ENCODE measurements at places on chromosomes 5 and 9.

DNA sequence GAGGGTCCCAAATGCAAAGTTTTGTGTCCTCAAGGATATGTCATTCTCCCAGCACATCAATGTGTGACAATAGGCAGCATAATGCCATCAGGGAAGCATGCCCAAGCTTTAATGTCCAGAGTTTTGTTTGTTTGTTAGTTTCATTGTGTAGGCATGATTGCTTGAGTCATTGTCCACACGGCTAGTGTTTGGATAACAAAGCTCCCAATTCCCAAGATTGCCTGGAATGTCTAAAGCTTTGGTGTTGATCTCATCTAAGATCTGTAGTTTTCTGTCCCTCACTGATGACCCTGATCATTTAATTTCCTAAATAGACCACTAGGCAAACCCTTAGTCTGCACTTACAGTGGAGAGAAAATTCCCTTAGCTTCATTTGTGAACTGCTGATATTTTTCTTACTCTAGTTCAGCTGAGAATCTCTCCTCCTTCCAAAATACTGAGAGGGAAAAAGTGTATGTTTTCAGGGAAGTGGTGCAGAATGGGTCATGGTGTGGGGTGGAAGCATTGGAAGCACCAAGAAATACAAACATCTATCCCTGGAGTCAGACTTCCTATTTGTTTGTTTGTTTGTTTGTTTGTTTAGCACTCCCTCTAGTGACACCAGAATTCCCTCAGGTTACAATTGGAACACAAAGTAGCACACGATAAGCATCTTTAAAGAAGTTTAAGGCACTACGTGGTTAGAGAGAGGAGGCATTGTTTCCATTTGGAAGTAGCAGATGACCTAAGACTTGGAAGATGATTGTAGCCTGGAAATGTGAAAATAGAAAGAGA, 127.1 kb downstream of the PRDM6 start:
- DNase-seq = no peak

DNA sequence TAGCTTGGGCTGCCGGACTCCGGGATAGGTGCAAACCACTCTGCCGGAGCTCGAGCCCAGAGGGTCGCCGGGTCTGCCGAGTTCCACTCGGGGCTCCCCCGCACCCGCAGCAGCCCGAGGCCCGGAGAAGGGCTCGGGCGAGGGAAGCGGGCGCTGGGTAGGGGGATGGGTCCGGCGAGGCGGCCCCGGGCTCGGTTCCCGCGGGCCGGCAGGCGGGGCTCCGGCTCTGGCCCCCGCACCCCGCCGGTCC, 507 bp downstream of the RICTOR start:
- DNase-seq = no peak

DNA sequence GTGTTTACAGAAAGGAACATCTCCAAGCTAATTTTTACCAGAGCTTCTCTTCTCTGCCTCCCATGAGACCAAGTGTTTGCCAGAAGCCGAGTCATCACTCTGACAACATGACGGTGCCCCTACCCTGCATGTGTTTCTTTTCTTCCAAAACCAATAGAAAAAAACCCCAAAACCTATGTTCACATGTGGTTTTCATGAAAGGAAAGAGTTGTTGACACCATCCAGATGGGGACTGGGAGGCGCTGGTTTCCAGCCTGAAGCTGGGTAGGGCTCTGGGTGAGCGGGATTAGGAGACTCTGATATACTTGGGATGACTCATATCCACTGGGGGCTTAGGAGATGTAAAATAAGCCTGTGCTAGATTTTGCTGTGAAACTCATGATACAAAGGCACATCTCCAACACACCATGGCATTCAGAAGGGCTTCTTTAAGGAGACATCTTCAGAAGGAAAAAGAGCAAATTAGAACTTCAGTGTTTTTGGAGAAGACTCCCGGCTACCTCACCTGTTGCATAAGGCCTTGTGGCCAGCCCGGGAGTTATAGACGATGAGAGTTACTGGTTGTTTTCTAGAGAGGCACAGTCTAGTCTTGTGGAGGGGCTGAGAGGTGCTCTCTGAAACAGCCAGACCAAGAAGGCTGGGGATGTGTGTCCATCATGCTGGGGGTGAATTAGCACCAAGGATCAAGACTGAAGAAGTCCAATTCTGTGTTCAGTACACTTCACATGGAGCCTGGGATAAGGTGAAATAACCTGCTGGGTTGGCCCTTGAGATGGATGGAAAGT, 108.9 kb upstream of the LHFPL2 start:
- DNase-seq = no peak

DNA sequence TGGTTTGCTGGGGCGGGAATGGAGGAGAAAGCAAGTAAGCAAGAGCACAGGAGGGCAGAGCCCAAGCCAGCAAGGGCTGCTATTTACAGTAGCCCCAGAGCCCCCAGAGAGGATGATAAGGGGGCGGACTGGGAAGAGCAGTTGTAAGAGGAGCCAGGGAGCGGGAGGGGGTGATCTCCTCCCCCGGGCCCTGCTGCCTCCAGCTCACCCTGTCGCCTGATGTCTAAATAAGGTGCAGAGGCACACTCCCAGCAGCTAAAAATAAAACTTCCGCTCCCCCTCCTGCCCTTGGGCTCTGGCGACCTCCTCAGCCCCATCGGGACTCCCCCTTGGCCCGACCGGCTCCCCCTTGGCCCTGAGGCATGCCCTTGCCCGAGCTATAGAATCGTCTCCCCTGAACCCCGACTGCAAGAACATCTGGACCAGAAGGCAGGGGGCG, 14.4 kb upstream of the CCDC69 start:
- no peak for DNase-seq

- DNase-seq = no peak
These were observed 2.7 kb downstream of the FYB1 start for GRCh38 chr5:39216631-39217030.

DNA sequence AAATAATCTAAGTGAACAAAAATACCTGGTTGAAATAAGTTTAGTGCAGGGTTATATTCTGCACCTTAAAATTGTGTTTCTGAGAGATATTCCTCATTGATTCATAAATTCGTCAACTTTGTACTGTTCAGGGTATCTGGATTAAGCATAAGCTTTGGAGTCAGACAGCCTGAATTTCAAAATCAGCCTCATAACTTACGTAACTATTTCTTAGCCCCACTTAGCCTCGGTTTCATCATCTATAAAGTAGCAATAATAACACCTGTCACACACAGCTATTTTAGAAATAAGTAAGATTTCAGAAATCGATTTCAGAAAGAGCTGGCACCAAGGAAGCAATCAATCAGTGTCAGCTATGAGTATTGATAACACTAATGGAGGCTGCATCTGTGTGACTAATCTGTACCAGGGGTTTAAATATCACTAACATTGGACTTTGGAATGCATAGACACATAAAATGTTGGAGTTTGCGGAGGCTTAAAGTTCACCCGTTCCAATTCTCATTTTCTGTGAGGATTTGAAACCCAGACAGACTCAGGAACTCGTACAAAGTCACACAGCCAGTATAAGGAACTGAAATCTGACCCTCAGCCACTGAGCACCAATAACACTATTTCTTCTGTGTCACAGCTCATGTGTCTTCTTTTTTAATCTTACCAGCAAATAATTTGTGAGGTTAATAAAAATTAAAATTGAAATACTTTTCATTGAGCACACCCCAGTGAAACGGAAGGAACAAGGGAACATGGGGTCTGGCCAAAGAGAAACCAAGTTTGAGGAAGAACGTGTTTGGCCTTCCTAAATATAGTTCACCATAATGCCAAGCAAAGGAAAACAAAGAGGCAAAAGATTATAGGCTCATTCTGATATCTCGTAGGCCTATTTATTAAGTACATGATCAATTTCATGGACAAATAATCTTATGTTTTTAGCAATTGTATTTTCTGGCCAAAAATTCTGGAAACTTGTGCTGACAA, 194.4 kb upstream of the PTGER4 start:
- DNase-seq = no peak

- no peak for DNase-seq
These were observed 177.2 kb downstream of the PBX3 start for GRCh38 chr9:125924351-125924750.

GRCh38 chr5:116838011-116838536, 263.5 kb upstream of the SEMA6A start:
- DNase-seq = no peak

GRCh38 chr5:54390539-54391031, 64.9 kb upstream of the HSPB3 start:
- DNase-seq = no peak

DNA sequence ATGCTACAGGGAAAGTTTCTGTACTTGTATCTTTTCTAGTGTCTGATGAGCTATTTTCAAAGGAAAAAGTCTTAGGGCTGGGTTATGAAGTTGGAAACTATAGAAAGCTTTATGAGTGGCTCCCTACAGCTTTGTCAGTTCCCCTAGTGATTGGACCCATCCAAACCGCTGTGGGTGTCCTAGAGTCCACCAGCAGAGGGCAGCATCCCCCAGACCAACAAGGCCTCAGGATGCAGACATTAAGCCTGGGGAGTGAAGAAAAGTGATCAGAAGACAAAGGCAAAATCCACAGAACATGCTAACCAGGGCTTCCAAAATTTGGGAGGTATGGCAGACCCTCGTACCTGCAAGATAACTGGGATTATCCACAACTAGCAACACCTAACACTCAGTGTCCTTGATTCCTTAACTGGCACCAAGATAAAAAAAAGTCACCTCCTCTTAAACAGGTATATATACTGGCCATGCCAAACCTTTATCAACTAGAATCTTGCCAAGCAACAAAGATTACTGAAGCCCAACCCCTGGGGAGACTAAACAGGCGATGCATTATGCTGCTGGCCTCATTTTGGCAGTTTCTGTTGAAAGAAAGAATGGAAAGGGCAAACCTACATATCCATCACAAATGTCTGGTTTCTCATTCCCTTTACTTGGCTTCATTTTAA, 110.4 kb upstream of the NR5A1 start:
- peak; percentile 59 for DNase-seq

DNA sequence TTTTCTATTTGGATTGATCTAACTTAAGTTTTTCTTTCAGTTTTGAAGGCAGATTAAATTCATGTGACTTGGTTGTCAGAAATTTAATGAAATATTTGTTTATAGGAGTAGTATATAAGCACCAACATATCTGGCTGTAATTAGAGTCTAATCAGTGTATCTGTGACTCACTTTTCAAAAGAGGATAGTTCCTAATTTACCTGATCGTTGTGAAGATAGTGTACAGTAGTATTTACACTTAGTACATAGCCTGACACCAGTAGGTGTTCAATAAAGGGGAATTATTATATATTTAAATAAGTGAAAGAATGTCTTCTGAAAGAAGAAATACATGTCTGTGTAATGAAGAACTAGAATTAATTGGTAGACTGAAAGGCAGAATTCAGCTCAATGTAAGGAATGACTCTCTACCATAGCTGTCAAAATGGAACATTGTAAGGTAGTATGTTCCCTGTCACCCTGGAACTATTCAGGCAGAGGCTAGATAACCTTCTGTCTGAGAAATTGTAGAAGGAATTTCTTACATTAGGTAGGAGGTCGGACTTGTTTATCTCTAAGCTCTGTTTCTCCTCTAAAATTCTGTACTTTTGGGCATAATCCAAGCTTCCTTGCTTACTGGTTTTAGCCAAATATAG, 8.6 kb downstream of the TGFBR1 start:
- no peak for DNase-seq

DNA sequence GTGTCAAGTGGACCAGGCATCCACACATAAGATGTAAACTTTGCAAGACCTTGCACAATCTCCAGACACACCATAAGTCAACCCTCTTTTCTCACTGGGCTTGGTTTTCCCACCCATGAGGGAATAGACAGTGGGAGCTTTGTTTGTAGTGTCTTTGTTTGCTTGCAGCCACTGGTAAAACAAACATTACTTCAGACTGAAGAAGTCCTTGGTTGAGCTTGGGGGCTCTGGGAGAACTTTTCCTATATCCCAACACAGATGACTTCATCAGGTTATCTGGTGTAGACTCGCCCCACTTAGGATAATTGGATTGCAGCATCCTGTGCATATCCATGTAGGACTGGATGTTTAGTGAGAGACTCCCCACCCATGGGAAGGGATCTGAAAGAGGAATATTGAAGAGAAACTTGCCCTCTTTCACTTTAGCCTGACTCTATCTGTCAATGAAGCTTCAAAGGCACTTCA, 11.5 kb upstream of the ADGRV1 start:
- DNase-seq = no peak

- no peak for DNase-seq
These were observed 226.6 kb downstream of the SNX18 start for GRCh38 chr5:54743997-54744788.

GRCh38 chr9:22116758-22117157, 107.7 kb upstream of the CDKN2B start:
- DNase-seq = no peak

GRCh38 chr9:69186841-69187611, 12.9 kb downstream of the TJP2 start:
- no peak for DNase-seq

- DNase-seq = no peak
These were observed 124.5 kb upstream of the PRLR start for GRCh38 chr5:35354751-35355150.

GRCh38 chr9:129411501-129412175, 209.3 kb downstream of the C9orf50 start:
- DNase-seq = no peak

DNA sequence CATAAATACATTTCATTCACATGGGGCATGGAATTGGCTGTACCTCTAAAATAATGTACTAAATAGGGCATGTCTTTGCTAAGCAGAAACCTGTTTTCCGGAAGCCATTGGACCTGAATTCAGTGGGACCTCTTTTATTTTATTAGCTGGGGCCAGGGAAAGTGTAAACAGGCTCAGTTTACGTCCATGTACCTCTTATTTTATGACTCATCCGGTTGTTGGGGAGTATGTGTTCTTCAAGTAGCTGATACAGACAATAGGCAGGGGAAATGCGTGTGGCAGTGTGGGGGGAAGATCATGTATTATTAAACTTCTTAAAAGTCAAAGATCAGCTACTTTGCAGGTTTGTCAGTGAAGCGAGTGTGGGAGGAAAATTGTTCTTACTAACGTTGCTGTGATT, 1.4 kb upstream of the GDNF start:
- no peak for DNase-seq

DNA sequence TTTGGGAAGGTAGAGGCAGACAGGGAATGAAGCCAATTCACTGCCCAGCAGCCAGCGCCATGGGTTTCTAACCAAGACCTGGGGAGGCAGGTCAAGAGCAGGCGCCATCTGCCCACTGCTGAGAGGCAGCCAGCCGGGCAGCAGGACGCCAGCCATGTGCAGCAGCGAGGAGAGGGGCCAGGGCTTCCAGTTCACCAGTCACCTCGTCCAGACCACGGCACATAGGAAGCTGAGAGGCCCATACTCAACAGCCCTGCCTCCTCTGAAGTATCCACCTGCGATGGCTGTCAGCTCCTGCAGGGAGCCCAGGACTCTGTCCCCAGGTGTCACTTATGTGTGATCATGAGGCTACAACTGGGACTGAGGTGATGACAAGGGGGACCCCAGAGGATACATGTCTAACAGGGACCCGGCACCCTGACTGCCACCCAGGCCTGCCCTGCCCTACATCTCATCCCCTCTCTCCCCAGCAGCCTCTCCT, 30.1 kb downstream of the IPPK start:
- no peak for DNase-seq

DNA sequence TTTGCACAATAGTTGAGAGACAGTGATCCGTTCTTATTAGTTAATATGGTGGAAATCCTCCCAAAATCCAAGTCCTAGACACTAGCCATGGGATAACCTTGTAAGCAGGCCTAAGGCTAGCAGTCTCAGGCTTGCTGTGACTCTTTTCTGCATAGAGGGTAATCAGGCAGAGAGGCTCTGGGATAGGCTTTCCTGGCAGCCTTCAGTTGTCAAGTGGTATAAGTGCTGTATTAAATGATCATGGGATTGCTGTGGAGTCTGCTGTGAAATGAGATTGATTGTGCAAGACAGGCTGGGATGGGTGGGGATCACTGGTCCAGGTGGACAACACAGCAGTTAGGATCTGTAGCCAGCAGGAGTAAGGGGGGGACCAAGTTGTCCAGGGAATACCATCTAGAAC, 416.4 kb downstream of the TLE4 start:
- no peak for DNase-seq

All from NCI-H774 (cell line).